Stimulated activated CD8-positive, alpha-beta memory T cell treated with anti-CD3 and anti-CD28 coated beads, Interleukin-15, amount 100 ng/mL, for 1 hour (primary cell): ENCODE measurements at places on chromosomes 4 and X.

DNA sequence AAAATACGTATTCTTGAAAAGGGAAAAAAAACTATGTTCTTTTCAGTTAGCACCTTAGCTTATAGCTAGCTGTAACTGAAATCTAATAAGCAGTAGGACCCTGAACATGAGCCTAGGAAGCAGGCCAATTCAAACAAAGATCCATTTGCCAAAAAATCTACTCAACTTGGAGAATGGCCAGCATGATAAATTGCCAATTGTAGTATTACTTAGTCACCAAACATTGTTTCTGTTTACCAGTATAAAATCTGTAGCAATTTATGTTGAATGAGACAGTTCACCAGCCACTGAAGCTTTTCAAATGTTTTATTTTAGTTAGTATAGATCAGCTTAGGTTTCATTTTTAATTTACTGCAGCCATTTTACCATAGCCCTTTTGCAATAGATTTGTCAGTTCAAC lies 323.6 kb upstream of the DIPK2B start:
- DNase-seq, result no peak

DNA sequence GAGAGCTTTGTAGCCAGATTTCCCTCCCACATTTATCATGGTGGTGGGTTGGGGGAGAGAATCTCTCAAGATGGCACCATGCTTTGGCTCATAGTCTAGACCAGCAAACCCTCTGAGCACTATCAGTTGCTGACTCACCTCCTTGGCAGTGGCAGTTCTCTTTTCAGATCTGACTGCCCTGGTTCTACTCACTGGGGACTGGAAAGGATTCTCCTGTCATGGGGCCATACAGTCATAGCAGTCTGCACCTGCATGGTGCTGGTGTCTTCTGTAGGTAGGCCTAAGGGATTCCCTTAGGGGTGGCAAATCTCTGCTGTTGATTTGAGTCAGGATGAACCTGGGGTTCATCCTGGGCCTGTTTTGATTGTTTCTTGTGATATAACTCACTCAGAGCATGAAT lies 2.6 kb downstream of the TEX13B start:
- no peak for DNase-seq

- no peak for DNase-seq
Measured at GRCh38 chr4:65656008-65656407, 14.3 kb downstream of the EPHA5 start.

DNA sequence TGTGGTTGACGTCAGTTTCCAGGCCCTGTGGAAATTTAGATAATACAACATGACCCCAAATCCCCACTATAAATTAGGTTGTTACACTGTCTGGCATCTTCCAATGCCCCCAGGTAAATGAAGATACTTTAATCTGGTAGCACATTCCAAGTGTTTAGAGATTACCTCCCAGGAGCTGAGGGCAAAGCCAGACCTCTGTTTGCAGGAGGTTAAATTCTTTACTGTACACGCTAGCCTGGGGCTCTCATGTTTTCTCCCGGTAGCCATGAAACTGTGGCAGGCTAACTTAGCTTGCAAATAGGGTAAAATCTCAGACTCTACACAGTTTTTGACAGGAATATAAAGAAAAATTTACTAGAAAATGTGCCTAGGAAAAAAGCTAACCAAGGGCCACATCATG lies 450.0 kb downstream of the PDGFC start:
- DNase-seq, result no peak

DNA sequence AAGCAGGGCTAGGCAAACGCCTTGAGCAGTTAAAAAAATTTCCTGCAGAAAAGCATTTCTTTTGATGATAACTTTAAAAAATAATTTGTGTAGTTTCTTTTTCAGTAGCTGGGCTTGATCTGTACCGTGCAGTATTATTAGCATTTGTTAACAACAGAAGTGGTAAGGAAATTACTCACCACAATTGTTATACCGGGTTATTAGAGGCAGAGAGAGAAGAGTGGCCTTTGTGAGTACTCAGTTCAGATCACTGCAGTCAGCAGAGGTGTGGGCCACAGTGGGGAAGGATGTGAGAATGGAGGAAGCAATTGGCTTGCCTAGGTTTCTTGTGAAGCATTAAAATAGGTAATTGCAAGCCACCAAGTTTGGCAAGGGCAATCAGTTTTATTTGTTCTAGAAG lies 14.3 kb upstream of the IL21 start:
- DNase-seq, result no peak

- no peak for DNase-seq
Measured at GRCh38 chr4:77021614-77022089, 54.1 kb downstream of the CCNI start.

DNA sequence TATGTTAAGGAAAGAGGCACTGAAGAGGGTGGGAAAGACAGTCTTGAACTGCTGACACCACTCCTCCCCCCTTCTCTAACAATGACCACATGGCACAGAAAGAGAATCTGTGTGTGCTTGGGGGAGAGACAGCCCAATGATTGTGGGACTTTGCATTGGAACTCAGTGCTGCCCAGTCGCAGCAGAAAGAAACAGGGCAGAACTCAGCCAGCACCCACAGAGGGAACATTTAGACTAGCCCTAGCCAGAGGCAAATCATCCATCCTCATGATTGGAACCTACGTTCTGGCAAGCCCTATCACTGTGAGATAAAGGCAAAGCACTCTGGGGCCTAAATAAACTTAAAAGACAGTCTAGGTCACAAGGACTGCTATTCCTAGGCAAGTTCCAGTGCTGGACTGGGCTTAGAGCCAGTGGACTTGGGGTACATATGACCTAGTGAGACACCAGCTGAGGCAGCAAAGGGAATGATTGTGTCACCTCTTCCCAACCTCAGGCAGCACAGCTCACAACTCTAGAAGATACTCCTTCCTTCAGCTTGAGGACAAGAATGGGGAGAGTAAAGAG lies 132.8 kb upstream of the S100G start:
- DNase-seq, result no peak
